Body of pancreas (tissue), 4 donors: ENCODE measurements at places on chromosomes 7 and 10.

- no peak for DNase-seq
These were observed 63.5 kb downstream of the CAMK1D start for GRCh38 chr10:12412666-12413368.

- DNase-seq, result peak; percentile 78
These were observed 28.3 kb upstream of the SDK1 start for GRCh38 chr7:3272691-3273141.

DNA sequence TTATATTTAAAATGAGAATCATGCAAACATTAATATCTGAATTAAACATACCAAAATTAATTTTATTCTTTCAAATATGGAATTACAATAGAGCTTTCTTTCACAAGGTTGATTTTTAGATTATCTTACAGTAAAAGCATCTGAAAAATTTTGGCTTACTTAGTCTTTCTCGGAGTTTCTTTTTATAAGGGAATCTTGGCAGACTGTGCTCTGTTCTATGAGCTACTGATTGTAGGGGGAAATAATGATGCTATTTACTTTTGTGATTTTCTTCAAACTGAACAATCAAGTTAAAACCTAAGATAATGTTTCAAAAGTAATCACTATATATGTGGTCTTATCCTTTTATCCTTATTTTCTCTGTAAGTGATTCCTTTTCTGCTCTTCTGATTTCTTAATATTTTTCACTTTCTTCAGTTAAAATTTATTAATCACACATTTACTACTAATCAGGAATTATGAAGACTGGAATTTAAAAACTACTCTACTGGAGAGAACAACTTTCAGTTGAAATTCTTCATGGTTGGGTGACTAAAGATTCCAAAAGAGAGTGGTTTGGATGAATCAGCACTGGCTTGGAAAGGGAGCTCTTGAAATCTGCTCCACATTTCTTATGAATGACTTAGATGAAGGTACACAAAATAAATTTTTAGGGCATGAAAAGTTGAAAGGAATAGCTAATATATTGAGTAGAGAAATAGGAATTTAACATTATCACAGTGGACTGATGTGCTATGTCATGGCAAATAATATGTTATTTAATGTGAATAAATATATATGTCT is 103.9 kb downstream of the PPP1R9A start:
- DNase-seq, result no peak

DNA sequence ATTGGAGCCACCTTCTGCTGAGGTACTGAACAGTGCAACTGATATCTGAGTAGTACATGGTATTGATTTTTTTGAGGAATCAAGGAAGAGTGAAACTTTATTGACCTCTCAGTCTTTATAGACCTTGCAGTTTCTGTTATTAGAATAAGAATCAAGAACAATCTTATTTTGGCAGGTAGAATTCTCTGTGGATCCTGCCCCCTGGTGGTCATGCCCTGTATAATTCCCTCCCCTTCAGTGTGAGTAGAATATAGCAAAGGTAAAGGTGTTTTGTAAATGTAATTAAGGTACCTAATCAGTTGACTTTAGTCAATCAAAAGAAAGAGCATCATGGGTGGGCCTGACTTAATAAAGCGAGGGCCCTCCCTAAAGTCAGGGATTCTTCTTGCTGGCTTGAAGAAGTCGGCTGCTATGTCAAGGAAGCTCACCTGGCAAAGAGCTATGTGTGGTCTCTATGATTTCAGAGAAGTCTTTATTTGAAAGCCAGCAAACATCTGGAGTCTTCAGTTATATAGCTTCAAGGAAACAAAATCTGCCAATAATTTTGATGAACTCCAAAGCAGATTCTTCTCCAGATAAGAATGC is 142.8 kb downstream of the LSM5 start:
- DNase-seq, result peak; percentile 36

DNA sequence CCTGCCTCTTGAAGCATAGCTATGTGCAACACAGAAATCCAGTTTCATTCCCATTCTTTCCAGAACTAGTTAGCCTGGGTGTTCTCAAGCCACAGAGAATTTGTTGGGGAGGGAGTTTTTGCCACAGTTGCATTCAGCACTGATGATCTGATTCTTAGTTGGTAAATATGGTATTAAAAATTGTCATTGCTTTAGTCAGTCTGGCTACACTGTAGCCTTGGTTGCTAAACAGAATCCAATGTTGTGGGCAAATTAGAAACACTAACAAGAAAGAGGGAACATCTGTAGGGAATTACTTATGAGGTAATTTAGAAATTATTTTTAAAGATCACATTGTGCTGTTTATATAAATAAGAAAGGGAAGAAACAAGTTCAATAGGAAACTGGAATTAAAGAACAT is 57.0 kb upstream of the CC2D2B start:
- DNase-seq, result no peak

DNA sequence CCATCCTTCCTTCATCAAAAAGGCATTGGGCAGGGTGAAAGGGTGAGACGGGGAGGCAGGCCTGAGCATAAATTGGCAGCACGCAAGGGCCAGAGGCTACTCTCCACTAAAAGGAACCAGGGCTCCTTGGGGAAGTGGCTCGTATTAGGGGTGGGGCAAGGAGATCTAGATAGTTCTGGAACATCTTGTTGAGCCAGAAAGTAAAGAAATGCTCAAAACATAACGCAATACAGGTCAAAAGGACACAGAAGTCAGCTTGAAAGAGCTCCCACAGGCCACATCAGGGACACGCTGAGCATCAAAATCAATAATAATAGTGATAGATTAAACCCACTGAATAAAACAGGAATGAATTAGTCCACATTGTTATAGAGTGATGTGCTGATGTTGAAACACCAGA is 203.1 kb downstream of the ELMO1 start:
- DNase-seq, result no peak

- no peak for DNase-seq
These were observed 8.7 kb upstream of the JMJD1C start for GRCh38 chr10:63474488-63474887.

GRCh38 chr7:78226059-78226719 is 427.6 kb downstream of the PHTF2 start:
- DNase-seq, result peak; percentile 34

DNA sequence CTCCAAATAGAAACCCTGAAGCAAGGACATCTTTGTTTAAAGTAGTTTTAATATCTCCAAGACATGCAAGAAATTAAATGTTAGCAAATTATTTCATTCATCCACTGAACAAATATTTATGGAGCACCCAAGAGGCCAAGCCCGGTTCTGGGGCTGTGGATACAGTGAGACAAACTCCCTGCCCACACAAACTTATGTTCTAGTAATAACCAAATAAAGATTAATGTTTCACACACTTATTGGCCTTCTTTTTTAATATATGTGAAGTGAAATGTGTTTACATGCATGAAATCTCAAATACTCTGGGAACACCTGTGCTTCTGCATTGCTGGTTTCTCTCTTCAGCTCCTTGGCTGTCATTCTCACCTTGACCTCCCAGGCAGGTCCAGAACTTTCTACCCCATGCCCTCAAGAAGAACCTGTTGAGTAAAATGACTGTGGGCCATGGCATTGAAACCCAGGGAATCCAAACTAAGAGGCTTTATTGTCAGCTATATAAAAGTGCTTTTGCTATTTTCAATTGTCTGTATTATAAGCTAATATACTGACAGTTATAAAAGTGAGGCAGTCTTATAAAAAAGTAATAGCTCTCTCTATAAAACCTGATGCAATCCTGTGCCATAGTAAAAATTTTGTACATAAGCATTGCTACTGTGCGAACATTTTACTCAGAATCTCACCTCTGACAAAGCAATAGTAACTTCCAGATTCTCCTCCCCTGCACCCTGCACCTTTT is 43.7 kb downstream of the SVIL start:
- no peak for DNase-seq

- peak; percentile 16 for DNase-seq
These were observed at the start of gene C1QL3 for GRCh38 chr10:16521311-16522016. C1QL3 (minus strand) TSS chr10:16521879; CDS start chr10:16521065, 814 bp downstream.

- no peak for DNase-seq
These were observed 42.2 kb upstream of the BMPER start for GRCh38 chr7:33862946-33863814.

GRCh38 chr7:42250411-42250810 is 13.4 kb upstream of the GLI3 start:
- DNase-seq, result no peak

GRCh38 chr10:95547791-95548435 is 13.3 kb downstream of the SORBS1 start:
- no peak for DNase-seq

GRCh38 chr10:71397296-71398212 is 834 bp downstream of the CDH23 start:
- DNase-seq, result no peak

GRCh38 chr10:127943336-127943910 is 36.5 kb downstream of the PTPRE start:
- no peak for DNase-seq

- no peak for DNase-seq
These were observed 151.3 kb downstream of the LRRC4 start for GRCh38 chr7:127879942-127880341.

DNA sequence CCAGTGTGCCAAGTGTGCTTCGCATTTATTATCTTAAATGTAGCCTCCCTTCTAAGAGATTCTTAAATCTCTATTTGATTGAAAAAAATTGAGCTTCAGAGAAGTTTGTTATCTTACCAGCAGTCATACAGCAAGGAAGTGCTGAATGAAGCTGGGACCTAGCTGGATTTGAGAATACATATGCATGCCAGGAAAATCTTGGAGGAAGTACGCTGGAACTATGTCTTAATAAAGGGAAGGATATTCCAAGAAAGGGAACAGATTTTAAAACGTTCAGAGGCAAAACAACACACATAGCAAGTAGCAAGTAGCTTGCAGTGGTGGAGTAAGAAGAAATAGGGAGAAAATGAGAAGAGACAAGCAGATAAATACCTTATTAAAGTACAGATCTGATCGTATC is 1.5 kb downstream of the CFAP70 start:
- no peak for DNase-seq

- no peak for DNase-seq
These were observed 1.1 kb upstream of the CAMK2B start for GRCh38 chr7:44326261-44327125.

DNA sequence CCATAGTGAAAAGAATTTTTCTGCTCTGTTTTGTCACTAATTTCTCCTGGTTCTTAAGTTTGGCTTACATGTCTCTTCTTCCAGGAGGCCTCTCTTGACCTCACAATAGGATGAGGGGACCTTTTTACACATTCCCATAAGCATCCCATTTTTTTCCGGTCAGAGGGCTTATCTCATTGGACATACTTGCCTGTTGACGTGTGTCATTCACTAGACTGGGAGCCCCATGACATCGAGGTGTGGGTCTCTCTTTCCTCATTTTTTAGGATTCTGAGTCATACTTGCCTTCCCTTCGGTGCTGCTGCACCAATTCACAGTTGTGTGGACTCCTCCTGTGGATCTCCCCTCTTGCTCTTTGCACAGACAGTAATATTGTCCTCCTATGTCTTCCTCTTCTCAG is 601.8 kb downstream of the GATA3 start:
- no peak for DNase-seq

DNA sequence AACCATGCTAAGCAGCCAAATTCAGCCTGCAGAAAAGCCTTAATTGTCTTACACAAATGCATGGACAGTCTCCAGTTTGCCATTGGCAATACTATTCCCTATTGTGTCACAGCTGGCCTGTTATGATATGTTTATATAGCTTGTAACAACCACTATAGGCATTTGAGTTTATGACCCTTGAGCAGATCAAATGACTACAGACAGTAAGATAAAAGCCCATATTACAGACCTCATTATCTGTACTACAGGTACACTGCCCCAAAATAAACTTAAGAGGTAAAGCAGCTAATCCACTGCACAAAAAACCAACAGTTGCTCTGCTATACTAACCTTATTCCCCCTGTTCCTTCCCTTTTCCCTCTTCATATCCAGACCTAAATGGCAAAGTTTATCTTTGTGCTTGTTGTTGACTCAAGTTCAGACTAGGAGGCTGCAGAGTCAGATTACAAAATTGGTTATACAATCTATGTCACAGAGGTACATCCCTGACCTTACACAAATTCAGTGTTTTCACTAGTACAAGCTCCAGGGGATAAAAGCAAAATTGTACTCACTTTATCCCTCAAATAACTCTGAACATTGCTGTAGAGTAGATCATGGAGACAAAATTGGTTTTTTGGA is 218.4 kb downstream of the GRM8 start:
- DNase-seq, result no peak

- no peak for DNase-seq
These were observed 16.9 kb downstream of the ZC3HAV1L start for GRCh38 chr7:139018910-139019309.

DNA sequence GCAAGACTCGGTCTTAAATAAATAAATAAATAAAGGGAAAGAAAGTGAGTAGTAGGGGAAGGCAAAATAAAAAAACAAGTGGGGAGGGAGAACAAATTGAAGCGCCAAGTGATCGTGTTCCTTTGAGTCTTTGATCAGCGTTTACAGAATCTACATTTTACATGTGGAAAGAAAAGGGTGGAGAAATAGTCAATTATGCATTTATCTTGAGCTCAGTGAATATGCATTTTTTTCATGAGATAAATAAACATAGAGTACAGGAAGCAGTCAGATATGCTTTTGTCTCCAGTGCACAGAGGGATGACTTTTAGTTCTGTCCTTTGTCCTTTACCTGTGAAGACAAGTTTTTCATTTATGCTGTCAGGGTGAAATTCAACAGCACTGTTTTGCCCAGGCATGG is 6.1 kb upstream of the GUSB start:
- DNase-seq, result no peak

- DNase-seq, result no peak
These were observed 252.3 kb downstream of the GATA3 start for GRCh38 chr10:8306685-8307364.

DNA sequence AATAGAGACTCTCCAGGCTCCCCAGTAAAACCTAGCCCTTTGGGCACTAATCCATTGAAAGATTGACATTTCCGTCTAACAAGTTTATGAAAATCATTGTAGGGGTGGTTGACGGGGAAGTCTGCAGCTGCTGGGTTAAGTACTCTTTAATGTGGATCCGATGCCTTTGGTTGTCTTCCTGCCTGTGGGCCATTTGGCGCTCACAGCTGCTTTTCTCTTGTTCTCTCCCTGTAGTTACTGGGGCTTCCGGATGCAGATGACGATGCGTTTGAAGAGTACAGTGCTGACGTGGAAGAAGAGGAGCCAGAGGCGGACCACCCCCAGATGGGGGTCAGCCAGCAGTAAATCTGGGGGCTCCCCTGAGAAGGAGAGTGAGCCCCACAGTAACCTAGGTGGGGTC is 22.4 kb downstream of the MTURN start:
- no peak for DNase-seq

DNA sequence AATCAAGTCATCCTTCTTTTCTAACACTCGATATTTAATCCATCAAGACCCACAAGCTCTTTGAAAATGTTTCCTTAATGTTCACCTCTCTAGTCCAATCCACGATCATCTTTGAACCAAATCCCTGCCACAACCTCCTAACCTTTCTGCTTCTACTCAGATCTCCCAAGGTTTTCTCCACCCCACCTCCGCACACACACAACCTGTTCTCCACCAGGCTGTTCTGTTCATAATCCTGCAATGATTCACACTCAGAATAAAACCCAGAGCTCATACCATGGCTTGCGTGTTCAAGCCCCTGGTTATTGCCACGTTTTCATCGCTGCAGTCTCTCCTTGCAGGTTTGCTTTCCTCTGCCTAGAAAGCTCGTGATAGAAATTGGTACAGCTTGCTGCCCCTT is 53.8 kb upstream of the BAMBI start:
- no peak for DNase-seq
